BJ (cell line): ENCODE measurements at places on chromosomes 12 and 14. TPM values are rescaled to one million over a fixed set of nuclear protein-coding genes. Genes with fewer than 3 reads are reported as not detected.
A peak's percentile ranks its signal among the peaks of the same experiment; 100 is the strongest.

DNA sequence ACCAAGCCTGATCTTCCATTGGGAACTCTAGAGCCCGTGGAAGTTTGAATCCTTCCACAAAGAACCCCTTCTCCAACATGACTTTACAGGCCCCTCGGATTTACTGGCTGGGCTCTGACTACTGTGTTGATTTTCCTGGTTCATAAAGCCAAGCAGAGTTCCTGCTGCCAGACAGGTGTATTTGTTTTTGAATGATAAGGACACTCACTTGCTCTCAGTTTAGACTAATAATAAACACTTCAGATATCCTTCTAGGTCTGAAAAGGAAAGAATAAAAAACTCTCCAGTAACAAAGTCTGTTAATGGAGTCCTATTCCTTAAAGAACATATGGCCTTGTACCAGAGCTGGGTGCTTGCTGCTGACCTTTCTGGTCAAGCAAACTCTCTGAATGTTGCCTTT, 31.0 kb downstream of the SIX1 start:
- no peak for DNase-seq

GRCh38 chr12:49352351-49352750, 5.7 kb downstream of the DNAJC22 start:
- DNase-seq: no peak

GRCh38 chr12:25252946-25253345, 2.2 kb upstream of the KRAS start:
- no peak for DNase-seq

DNA sequence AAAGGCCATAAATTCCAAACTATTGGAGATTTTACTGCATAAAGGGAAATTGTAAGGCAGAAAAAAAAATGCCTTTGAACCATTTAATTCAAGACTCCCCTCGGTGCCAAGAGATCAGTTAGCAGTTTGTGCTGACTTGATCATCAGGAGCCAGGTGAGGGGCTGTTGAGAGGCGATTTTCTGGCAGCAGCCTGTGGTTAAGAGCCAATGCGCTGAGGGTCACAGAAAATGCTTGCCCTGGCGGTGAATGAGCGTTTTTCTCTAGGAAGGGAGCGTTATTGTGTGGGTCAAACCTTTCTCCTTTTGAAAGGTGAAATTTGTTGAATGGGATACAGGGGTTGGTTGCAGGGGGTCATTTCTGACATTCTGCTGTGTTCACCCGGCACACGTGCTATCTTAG, 4.7 kb downstream of the SRRM4 start:
- no peak for DNase-seq

DNA sequence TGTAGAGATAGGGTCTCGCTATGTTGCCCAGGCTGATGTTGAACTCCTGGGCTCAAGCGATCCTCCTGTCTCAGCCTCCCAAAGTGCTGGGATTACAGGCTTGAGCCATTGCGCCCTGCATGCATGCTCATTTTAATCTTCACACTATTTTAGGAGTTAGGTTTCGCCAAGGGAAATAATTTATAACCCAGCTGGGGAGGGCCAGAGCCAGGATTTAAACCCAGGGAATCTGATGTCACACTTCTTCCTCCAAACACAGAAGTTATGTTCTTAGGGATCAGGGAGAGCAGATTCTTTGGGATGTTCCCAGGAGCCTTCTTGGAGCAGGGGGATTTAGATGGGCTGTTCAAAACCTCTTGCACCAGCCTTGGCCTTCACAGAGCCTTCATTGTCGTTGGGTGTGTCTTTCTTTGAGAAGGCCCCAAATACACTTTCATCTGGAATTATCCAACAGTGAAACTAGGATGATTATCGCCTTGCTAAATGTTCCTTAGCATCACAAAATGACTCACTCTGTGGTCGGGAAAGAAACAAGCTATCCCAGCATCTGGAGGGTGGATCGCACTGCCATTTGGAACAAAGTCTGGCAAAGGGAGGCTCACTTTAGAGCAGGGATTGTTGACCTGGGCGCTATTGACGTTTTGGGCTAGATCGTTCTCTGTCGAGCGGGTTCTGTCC, 8.2 kb upstream of the PPP1CC start:
- no peak for DNase-seq

- DNase-seq: no peak
These were observed 1.6 kb upstream of the AQP6 start for GRCh38 chr12:49971141-49971540.

GRCh38 chr14:26866721-26867120, 268.9 kb upstream of the NOVA1 start:
- DNase-seq: no peak

DNA sequence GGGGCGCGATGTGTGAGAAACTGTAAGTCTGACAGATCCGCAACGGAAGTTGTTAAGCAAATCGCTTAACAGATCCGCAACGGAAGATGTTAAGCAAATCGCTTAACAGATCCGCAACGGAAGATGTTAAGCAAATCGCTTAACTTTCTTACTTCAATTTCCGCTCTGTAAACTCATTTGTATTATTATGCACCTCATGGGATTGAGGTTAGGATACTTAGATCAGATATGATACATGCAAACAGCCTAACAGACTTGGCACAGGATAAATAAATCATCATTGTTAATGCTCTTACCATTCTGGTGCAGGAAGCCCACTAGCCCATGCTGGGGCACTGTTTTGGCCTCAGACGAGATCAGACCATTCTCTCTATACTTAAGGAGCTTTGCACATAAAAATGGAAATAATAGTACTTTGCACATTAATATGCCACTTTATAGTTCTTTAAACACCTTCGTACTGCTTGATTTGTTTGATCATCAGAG, 399 bp downstream of the NCAPD2 start:
- DNase-seq: no peak

DNA sequence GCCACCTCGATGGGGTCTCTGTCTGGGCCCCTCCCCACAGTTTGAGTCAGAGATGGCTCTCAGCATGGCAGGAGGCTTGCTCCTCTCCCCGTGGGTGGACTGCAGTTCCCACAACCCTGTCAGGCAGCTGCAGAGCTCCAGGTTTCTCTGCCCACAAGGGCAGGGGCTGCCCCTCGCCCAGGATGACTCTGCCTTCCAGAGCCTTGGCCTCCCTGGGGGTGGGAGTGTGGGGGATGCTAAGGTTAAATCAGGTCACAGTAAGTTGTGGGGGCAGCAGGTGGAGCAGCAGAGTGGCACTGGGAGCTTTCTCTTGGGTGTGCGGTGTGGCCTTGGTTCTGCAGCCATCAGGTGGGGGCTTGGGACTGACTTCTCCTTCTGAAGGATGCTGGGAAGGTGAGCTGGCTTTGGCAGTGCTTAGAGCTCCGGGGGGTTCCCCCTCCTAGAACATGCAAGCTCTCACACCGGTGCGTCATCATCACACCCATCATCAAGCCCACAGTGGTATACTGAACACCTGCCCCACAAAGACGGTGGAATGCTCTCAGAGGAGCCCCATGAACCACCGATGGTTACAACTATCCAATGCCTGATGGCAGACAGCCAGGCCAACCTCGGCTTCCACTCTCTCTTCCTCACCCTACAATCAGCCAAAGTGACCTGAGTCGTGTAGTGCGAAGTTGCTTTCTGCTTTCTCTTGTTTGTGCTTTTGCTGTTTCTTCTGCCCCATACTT, 39.7 kb downstream of the ERH start:
- no peak for DNase-seq

DNA sequence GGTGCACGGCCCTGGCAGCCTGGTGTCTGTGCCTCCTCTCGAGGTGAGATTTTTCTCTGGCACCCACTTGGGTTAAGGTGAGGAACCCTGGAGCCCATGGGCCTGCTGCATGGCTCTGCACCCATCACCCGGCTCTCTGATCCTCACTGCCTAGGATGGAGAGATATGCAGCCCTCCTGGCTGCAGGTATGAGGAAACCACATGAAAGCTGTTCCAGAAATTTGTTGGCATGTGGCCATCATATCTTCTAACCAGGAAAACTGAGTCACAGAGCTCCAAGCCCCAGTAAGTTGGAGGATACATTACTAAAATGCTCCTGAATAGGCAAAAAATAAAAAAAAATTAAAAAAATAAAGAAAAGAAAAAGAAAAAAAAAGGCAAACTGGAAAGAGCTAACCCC, 39.3 kb upstream of the DDX11 start:
- DNase-seq: no peak

DNA sequence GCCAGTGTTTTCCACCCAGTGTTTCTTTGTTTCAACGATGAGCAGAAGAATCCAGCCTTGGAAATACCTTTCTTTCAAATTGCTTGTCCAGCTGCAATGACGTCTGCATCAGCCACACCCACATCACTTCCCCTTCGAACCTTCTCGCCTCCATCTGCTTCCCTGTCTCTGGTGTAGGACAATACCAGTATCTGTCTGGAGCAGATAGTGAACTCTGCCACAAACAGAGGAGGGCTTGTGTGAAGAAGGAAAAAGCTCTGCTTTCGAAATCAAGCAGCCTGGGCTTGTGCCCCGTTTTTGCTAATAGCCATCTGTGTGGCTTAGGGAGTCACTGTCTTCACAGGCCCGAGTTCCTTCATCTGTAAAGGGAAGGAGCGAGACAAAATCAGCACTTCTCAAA, 415.4 kb downstream of the ZFP36L1 start:
- no peak for DNase-seq

GRCh38 chr14:75140620-75141019, 13.8 kb upstream of the NEK9 start:
- no peak for DNase-seq

- DNase-seq: no peak
These were observed 17.9 kb downstream of the RTL1 start for GRCh38 chr14:100885617-100886016.

DNA sequence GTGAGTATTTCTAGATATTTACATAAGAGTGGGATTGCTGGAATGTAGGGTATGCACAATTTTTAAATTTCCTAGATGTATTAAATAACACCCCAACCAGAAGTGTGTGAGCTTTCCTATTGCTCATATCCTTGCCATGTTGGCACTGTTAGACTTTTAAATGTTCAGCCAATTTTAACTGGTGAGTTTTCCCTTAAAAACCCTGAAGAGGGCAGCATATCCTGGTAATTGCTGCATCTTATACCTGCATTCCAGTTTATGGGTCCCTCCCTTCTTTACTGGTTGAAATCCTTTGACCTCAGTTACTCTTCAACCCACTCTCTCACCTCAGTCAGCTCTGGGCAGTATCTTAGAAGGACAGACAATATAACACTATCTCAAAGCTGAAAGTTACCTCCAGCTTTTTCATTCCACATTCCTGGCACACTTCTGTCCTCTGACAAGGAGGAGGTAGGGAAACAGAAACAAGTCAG, 270.6 kb downstream of the PAWR start:
- peak; percentile 84 for DNase-seq

- no peak for DNase-seq
These were observed 57.6 kb upstream of the DDX11 start for GRCh38 chr12:31016057-31016456.

GRCh38 chr14:51004352-51004800, 60.1 kb upstream of the PYGL start:
- DNase-seq: no peak

DNA sequence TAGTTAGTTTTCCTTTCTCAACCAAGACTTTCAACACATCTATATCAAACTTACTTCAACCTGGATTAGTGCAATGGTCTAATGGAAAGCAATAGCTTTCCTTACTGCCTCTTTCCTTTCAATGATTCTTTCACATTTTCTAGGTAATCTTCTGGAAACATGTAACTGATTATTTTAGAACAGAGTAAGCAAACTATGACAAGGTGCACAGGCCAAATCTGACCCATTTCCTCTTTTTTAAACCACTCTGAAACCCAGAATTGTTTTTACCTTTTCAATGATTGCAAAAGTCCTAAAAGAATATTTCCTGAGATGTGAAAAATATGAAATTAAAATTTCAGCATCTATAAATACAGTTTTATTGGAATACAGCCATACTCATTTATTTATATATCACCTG, 81.6 kb upstream of the TMTC2 start:
- no peak for DNase-seq

SLC15A4 gene
- 21.8 and 23.8 TPM in 2 replicates for polyA plus RNA-seq

TMEM120B gene
- 7.3 and 11.4 TPM in 2 replicates for polyA plus RNA-seq

TSPAN19 gene
- not detected in 2 replicates for polyA plus RNA-seq

APOLD1 gene
- polyA plus RNA-seq: 7.2 and 8.7 TPM in 2 replicates

IL31 gene
- not detected in 2 replicates for polyA plus RNA-seq

TSPAN8 gene
- not detected in 2 replicates for polyA plus RNA-seq

GIT2 gene
- polyA plus RNA-seq: 48.3 and 49.0 TPM in 2 replicates

RAD52 gene
- 13.1 and 15.3 TPM in 2 replicates for polyA plus RNA-seq

BHLHE41 gene
- polyA plus RNA-seq: 4.0 and 5.3 TPM in 2 replicates

FKBP11 gene
- 100 and 134 TPM in 2 replicates for polyA plus RNA-seq

SLCO1B1 gene
- not detected in 2 replicates for polyA plus RNA-seq

EIF2S3B gene
- polyA plus RNA-seq: 0.65 and 0.66 TPM in 2 replicates

BTBD7 gene
- polyA plus RNA-seq: 17.7 and 18.2 TPM in 2 replicates

ADAMTS20 gene
- polyA plus RNA-seq: 0.01 TPM in 1 of 2 replicates, not detected in the other
